ENCODE measurements at places on chromosomes 3 and 15.
A peak's percentile ranks its signal among the peaks of the same experiment; 100 is the strongest.

DNA sequence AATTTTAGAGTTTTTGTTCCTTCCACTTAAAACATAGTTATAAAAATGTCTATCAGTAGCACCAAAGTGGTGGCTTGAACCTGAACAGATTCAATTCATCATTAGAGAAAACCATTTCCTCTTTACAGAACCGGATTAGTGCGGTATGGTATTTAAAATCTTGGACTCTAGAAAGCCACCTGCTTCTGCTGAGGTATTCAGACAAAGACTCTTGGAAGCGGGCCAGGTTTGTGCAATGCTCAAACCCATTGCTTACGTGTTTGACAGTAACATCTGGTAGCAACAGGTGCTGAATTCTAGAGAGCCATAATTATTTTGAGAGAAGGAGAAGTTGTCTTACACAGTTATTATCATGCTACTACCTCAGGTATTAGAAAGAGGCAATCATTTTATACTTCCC, 290.5 kb downstream of the NAALADL2 start:
- no peak for DNase-seq

GRCh38 chr15:46764851-46765250, 952.5 kb upstream of the SEMA6D start:
- DNase-seq, result no peak

DNA sequence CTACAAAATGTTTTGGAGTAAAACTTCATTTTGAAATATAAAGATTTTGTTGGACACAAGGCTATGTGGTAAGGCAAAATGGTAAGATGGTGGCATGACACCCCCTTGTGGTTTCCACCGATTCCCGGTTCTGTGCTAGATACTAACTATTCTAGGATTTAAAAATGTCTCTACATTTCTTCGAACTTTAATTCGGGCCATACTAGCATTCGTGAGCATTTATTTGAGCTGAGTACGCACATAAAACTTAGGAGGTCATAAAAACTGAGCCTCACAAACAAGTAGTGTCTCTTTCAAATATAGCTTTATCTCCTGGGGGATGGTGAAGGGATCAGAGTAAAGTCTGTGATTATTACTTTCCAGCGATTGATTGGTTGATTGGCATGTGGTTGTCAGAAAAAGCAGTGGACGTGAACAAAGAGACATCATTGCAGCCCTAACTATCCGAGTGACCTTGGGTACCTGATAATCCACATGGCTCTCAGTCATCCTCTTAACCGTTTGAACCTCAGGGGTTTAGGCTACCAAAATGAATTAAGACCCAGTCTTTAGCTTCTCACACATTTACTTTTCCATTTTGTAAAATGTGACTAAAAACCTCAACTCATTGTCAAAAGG, 1.1 kb upstream of the ZNF639 start:
- no peak for DNase-seq

DNA sequence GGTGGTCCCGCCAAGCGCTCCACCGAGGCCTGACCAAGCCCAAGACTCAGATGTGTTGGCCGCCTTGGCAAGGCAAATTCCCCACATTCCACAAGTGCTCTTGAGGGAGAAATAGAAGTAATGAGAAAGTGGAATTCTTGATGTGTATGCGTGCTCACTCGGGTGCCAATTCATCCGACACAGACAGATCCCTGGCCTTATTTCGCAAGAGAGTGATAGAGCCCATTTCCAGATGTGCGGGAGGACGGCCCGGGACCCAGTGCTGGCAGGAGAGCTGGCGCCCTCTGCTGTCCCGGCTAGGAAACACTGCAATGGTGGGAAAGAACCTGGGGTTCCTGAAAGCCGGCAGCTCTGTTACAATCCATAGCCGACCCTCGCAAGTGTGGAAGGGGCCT, 76.0 kb downstream of the HMG20A start:
- DNase-seq, result peak; percentile 38

DNA sequence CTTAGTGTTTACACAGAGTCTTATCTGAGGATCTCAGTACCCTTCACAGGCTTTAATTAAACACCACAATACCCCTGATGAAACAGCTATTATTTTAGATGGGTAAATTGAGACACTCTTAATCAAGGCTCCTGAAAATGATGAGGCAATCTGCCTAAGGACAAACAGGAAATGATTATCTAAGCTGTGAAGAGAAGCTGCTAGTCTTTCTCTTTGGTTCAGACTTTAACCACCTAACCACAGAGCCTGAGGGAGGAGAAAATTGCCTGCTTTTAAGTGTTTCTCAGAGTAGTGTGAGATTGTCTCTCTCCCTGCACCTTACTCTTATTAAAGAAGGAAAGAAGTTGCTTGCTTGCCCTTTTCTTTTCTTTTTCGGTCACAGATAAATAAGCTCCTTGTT, 364.3 kb upstream of the ADAMTS9 start:
- DNase-seq, result no peak

DNA sequence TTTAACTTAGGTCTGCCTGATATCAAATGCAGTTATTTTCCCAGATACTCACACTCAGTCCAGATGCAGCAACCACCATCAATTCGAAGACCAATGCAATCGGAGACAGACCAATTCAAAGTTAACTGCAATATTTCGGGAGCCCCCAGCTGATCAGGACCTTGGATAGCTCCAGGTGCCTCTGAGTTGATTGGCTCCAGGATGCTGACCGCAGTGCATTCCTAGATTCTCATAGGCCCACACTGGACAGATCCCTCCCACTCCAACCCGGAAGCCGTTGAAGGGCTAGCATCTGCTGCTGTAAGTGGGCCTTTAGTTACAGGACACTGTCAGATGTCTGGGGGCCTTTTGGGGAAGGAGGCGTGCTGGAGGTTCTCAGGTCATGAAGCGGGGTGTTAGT, 89.5 kb upstream of the ATP2B2 start:
- no peak for DNase-seq

DNA sequence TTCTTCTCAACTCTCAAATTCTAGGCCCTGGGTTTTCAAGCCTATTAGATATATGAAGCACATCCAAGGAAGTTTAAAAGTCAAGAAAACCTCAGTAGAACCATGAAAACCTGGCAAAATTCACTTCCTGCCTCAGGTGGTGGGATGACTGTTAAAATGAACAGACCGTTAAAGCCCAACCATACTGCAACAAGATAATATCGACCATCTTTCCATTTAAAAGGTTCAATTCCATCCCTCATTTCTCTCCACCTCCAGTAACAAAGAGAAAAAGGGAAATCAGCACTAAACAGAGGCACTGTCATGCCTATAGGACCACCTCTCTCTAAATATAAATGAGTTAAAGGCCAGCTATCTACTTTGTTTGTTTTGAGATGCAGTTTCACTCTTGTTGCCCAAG, 31.2 kb downstream of the EDC3 start:
- no peak for DNase-seq

- no peak for DNase-seq
These were observed 543.4 kb downstream of the GBE1 start for GRCh38 chr3:81218023-81218422.

DNA sequence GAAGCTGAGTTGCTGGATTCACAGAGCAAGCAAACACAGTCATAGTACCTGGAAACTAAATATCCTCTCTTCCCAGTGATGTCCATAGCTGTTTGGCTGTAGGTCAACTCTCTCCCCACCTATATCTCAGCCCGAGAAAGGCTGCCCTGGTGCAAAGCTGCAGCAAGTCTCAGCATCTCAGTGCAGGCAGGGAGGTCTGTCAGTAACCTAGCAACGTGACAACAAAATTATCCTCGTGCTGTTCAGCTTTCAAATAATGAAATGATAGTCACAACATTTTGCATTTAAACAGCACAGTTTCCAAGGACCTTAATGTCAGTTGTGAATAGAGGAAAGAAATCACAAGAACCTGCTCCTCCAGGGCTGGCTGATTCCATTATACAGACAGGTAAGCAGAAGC, 83.6 kb downstream of the CHST2 start:
- DNase-seq, result no peak

Data from stimulated activated CD4-positive, alpha-beta T cell treated with anti-CD3 and anti-CD28 coated beads, Interleukin-15, amount 100 ng/mL, for 1 hour (primary cell).